ENCODE measurements at places on chromosomes 1 and 21. TPM values are rescaled to one million over a fixed set of nuclear protein-coding genes. Genes with fewer than 3 reads are reported as not detected.
A peak's percentile ranks its signal among the peaks of the same experiment; 100 is the strongest.

DNA sequence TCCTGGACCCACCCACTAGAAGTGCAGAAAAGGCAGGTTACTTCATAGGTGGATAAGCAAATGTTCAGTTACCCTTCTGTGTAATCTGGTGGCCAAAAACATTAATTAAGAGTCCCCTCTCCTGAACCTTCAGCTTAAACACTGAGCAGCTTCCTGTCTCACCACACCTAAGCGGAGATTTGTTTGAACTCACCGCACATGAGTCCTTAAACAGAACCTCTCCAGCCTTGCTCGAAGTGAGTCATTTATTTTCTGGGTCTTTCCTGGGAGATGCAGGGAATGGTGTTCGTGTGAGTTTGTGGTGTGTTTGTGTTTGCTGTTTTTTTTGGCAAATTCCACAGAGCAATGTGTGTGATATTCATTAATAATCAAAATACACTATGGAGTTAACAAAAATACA is 7.6 kb upstream of the FNBP1L start:
- DNase-seq = no peak

GRCh38 chr1:3948344-3948743 is 48.3 kb upstream of the C1orf174 start:
- DNase-seq = no peak

DNA sequence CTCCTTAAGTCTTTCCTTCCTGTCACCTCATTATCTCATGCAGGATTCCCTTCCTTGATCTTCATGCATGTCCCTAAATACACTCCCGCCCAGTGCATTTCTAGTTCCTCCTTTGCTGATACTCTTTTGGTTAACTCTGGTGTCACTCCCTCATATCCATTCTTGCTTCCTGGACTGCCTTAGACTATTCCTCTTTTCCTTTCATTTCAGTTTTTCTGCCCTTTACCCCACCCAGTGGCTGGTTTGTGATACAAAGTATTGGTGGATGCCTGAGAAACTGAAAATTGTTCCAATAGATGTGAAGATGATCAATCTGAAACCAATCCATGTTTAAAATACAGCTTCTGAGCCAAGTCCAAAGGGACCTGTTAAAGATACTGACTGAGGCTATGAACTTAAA is 553.8 kb upstream of the CAMK1G start:
- no peak for DNase-seq

AADACL4 gene
- not detected for total RNA-seq

DNA sequence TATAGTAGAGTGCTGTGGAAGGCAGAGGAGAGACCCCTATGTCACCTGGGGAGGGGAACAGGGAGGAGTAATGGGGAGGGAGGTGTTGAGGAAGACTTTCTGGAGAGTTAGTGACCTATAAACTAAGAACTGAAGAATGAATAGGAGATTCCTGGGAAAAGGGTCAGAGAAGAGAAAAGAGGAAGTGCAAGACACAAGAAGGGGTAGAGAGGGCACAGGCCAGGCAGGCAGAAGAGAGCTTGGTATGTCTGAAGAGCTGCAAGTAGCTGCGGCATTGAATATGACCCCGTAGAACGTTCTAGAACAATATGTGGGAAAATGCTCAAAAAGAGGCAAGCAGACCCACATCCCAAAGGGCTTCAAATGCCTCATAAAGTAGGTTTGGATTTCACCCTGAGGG is 361.2 kb downstream of the PRDM2 start:
- DNase-seq = no peak

DNA sequence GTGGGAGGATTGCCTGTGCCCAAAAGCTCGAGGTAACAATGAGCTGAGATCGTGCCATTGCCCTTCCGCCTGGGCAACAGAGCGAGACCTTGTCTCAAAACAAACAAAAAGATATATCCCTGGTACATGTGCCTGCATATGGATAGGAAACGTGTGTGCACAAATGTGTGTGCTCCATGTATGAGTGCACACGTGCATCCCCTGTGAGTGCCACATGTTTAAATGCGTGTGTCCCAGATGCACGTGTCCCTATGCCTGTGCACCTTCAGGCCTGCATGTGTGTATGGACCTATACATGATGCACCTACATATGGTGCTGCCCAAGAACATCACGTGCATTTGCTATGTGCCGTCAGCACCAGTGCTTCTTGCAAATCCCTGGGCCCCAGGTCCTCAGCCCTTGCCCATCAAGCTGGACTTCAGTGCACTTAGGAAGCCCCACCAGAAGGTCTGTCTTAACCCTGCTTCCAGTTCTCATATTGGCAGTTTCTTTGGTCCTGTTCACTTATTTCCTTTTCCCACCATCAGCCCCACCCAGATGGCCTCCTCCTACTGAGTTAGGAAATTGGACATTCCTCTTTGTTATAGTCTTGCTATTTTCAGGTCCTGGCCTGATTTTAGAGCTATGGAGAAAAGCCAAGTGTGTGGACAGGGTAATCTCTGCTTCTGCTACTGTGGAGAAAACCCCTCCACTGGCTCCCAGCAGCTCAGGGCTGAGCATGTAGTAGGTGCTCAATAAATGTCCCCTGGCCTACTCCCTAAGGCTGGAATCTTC is 15.4 kb downstream of the TIE1 start:
- DNase-seq = no peak

C1orf141 gene
- not detected for total RNA-seq

DNA sequence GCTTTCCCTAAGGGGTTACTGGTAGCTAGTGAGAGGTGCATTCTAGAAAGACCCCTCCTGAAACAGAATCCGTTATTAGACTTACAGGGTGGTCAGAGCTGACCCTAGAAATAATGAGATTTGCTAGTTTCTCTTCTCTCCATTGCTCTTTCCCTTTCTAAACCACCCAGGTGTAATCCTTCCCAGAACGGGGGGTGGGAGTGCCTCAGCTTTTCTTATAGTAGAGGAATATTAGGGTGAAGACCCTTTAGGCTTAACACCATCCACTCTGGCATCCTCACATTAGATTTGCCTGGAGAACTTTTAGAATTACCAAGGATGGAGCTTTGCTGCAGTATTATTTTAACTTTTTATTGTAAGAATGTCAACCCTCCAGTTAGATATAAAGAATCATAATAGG is 49.4 kb downstream of the CAPN9 start:
- DNase-seq = no peak

- peak; percentile 61 for DNase-seq
These were observed 148.7 kb downstream of the PGBD5 start for GRCh38 chr1:230277201-230278025.

- no peak for DNase-seq
These were observed 190.6 kb downstream of the FGGY start for GRCh38 chr1:59487335-59488031.

DNA sequence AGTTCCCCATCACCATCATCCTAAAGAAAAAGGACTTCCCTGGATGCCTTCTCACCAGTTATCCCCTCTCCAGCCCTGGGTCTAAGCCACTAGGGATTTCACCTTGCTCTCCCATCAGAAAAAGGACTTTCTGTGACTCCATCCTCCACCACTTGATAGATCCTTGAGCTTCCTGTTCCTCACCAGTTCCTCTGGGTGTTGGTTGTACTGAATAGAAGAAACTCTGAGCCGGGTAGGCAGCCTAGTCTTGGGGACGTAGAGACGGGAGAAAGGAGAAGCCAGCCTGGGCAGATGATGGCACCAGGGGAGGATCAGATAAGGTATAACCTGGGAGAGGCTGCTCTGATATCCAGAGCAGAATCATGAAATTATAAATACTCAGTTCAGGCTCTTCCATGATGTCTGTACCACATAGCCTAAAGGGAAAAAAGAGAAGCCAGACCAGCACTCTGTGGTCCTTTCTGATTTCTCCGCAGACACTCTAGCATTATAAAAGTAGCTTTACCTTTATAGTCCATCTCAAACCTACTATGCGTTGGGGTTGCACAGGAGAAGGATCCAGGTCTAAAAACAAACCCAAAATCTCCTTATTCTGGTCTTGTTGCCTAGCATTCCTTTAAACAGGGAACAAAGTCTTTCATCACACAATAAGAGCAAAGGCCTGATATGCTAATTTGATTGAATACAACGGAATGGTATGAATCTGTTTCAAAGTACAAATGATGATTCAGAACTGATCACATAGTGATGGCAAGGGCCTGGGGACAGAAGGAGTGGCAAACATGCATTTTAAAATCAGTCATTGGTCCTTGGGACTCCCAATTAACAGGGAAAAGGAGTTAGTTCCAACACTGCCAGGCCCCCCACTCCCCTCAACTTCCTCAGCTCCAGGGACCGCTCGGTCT is 1.2 kb upstream of the CD34 start:
- no peak for DNase-seq

DNA sequence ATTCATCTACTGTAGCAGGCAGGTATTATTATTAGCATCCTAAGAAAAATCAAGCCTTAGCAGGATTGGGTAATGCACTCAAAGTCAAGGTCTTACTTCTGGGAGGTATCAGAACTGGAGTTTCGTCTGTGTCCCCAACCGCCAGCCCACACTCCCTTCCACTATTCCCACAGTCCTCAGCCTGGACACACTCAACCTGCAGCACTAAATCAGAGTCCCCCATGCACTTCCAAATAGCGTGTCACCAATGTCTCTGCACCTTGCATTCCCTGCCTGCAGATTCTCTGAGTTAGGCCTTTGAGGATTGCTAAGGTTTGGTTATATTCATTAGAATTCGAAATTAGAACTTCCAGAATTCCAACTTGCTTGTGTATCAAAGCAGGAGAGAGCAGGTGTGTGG is 3.9 kb downstream of the LYPD8 start:
- DNase-seq = no peak

CR2 gene
- 30.5 TPM for total RNA-seq

PRKCZ gene
- 53.2 TPM for total RNA-seq

GRCh38 chr1:64097859-64098258 is 105.6 kb upstream of the UBE2U start:
- no peak for DNase-seq

HTR1D gene
- not detected for total RNA-seq

TTC22 gene
- 10.9 TPM for total RNA-seq

- no peak for DNase-seq
These were observed 42.2 kb upstream of the WNT4 start for GRCh38 chr1:22184892-22185612.

AKR7A3 gene
- 1.6 TPM for total RNA-seq

GRCh38 chr1:36463463-36463802 is 751 bp downstream of the MRPS15 start:
- DNase-seq = no peak

OR10R2 gene
- not detected for total RNA-seq

RC3H1 gene
- total RNA-seq = 84.4 TPM

KRTAP19-1 gene
- total RNA-seq = not detected

DNA sequence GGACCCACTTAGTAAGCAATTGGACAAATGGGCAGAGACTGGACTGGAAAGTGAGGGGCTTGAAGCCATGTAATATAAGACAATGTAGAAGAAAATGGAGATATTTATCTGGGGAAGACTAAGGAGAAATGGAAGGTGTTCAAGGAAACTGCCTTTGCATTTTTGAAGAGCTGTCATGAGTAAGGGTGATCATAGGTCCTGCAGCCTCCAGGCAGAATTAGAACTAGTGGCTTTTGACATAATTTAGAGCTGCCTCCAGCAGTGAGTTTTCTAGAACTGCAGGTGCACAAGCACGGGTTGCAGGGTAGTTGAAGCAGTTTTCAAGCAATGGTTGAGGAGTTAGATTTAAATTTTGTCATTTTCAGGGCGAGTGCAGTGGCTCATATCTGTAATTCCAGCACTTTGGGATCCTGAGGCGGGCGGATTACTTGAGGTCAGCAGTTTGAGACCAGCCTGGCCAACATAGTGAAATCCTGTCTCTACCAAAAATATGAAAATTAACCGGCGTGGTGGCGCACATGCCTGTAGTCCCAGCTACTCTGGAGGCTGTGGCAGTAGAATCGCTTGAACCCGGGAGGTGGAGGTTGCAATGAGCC is 3.7 kb upstream of the CDC14A start:
- DNase-seq = no peak

COL9A2 gene
- 14.8 TPM for total RNA-seq

ZNF648 gene
- total RNA-seq = not detected

CD1B gene
- not detected for total RNA-seq

DNA sequence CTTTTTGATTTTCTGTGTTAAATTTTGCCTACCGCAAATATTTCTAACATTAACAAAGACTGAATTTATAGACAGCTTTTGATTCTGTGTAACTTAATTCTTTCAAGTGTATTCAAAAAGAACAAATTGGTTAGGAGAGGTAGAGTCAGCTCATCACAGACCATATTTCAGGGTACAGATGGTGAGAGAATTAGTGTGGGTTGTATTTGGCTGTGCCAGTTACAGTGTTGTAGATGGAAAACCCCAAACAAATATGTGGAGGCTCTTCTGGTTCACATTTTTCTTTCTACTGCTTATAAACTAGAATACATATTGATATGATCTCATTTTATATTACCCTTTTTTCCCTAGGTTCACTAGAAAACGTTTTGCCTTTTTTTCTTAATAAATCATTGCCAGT is 11.1 kb downstream of the RCAN3 start:
- no peak for DNase-seq

LMX1A gene
- not detected for total RNA-seq

- DNase-seq = peak; percentile 62
These were observed 9.5 kb upstream of the KCNA2 start for GRCh38 chr1:110615548-110616130.

DNA sequence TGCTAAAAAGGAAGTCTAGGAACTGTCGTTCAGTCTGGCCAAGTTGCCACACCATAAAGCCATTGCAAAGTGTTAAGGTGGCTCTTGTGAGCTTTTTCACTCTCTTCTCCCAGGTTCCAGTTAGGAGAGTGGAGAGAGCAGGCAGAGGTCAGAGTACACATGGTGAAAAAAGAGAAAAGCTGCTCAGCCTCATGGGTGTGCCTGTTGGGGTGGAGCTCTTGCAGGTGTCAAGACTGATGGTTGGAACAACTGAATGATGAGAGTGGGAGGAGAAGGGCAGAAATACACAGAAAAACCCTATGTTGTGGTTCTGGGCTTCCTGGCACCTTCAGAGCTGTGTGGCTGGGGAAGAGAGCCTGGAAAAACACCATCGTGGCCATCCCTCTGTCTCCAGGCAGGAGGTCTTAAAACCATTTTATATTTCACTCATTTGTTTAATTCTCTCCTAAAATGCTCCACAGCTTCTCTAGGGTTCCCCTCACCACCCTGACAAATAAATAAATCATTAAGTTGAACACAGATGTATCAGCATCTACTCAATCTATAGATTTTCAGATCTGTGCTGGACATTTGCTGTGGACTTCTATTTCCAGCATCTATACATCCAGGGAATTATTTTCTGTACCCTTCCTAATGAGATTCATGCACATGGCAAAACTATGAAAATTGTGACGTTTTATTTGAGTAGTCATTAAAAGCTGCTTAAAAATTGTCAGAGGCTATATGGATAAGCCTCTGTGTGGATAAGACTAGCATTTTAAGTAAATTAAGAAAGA is 17.5 kb downstream of the UBASH3A start:
- DNase-seq = no peak

SFN gene
- 0.46 TPM for total RNA-seq

VHLL gene
- total RNA-seq = 0.49 TPM

Data from B cell (primary cell).